ENCODE measurements at places on chromosomes 2 and 18.

GRCh38 chr2:18066894-18067293, 188.4 kb downstream of the KCNS3 start:
- no peak for DNase-seq

DNA sequence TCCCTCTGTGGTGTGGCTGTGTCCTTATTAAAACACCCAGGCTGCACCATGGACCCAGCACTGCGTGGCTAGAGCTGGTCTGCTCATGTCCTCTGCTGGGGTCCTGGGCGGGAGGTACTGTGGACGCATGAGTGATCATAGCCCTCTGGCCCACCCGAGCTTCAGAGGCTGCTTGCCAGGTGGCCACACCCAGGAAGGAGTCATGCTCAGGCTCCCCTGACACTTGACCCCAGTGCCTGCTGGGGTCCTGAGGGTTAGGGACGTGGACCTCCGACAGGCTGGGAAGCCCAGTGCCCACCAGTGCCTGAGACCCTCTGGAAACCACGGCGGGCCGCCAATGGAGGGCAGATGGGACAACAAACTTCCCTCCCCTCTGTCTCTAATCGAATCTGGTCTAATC, 66.3 kb upstream of the HS6ST1 start:
- DNase-seq, result no peak

GRCh38 chr2:70014959-70015358, 53.5 kb upstream of the ASPRV1 start:
- DNase-seq, result no peak

DNA sequence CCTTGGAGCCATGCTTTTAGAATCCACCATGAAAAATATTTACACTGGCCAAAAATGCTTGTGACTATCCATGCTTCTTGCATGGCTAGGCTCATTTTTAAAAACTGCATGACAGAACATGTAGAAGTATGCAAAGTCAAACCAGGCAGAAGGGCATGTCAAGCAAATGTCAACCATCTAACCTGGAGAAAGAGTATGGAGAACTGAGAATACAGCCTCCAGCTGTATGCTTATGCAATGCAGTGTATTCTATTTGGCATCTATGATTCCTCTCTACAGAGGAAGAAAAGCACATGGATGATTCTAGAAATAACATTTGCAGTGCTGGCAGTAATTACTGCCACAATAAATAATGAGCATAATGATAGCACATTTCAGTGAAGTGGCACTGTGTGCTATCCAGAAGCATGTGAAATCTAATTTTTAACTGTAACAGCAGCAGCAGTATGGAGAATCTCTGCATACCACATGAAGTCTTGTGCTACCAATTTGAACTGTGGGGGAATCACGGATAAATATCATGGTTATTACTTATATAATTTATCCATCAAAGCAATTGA, 87.3 kb upstream of the CCDC141 start:
- DNase-seq, result no peak
